ENCODE measurements at places on chromosomes 11 and 22. TPM values are rescaled to one million over a fixed set of nuclear protein-coding genes. Genes with fewer than 3 reads are reported as not detected.
A peak's percentile ranks its signal among the peaks of the same experiment; 100 is the strongest.

DNA sequence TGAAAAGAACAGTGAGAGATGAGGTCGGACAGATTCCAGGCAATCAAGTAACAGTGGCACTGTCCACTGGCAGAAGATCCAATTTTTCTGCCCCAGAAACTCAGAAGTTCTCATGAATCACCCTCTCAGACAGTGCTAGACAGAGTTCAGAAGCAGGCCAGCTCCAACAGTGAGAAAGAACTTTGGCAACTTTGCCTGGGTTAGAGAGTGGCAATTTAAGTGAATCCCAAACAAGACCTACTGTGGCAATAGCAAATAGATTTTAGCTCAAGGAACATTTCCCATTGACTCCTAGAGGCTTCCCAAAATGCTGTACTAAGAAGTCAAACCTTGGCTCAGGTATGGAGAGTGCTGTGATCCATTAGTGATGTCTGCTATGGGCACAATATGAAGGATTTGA is 12.3 kb downstream of the CD44 start:
- DNase-seq, result no peak

DNA sequence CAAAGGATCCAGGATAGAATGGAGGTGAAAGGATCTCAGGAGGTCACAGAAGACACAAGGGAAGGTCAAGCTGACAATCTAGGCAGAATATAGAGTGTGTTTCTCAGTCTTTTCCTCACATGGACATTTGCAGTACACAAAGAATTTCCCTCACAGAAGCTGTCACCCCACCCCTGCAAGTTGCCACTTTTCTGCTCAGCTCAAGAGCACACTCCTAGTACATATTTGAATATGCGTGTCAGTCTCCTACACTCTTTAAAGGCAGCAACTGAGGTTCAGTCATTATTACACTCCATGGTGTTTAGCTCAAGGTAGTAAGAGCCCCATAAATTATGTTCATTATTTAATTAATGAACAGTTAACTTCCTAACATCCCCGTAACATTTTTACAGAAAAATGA is 59.1 kb downstream of the ETS1 start:
- DNase-seq, result no peak

GRCh38 chr11:76901144-76901543 is 40.4 kb downstream of the ACER3 start:
- no peak for DNase-seq

GRCh38 chr22:29674121-29674520 is 45.7 kb upstream of the CABP7 start:
- DNase-seq, result no peak

GRCh38 chr11:88831303-88831890 is 234.4 kb downstream of the GRM5 start:
- no peak for DNase-seq

DNA sequence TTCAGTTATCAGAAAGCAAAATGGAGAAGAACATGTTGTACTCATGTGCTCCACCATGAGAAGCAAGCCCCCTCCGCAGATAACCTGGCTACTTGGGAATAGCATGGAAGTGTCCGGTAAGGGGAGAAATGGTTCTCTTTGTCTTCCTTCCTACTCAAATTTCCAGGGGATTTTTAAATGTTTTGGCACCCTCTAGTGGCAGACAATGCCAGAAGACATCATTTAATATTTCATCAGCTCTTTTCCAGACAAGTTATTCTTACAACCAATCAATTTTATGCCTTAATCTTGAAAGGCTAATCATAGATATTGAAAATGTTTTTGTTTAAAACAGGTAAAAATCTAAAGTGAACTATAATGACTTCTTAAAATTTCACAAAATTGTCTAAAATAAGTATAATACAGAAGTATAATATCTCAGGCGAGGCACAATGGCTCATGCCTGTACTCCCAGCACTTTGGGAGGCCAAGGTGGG is 15.7 kb downstream of the CRTAM start:
- DNase-seq, result no peak

- peak; percentile 17 for DNase-seq
Observed at GRCh38 chr11:134557571-134558257, 145.7 kb upstream of the B3GAT1 start.

- no peak for DNase-seq
Observed at GRCh38 chr11:37141707-37142106, 543.7 kb upstream of the RAG2 start.

DNA sequence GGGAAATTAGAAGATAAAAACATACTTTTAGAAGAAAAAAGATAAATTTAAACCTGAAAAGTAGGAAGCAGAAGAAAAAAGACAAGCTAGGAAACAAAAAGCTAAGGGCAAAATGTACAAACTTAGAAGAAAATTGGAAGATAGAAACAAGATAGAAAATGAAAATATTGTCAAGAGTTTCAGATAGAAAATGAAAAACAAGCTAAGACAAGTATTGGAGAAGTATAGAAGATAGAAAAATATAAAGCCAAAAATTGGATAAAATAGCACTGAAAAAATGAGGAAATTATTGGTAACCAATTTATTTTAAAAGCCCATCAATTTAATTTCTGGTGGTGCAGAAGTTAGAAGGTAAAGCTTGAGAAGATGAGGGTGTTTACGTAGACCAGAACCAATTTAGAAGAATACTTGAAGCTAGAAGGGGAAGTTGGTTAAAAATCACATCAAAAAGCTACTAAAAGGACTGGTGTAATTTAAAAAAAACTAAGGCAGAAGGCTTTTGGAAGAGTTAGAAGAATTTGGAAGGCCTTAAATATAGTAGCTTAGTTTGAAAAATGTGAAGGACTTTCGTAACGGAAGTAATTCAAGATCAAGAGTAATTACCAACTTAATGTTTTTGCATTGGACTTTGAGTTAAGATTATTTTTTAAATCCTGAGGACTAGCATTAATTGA is 1.0 kb downstream of the MALAT1 start:
- no peak for DNase-seq

DNA sequence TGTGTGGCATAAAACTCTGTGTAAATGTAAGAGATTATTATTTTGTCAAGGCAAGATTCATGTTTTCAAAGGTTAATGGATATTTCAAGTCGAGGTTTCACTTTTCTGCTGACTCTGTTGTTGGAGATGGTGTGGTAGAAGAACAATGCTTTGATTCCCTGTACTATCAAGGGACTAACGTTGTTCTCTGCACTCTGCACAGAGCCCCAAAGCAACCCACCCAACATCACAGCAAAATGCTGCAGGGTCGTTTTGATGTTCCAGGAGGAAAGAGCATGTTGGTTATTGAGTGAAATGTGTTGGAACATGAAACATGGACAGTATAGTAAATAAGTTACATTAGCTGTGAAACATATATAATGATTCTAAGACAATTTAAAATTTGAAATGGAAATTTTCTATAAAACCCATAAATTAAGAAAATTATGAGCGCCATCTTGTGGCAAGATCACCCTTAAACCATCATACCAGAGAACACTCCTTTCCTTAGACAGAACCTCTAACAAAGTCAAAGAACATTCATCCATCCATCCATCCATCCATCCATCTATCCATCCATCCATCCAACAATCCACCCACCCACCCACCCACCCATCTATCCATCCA is 164.4 kb upstream of the ZBED5 start:
- no peak for DNase-seq

DNA sequence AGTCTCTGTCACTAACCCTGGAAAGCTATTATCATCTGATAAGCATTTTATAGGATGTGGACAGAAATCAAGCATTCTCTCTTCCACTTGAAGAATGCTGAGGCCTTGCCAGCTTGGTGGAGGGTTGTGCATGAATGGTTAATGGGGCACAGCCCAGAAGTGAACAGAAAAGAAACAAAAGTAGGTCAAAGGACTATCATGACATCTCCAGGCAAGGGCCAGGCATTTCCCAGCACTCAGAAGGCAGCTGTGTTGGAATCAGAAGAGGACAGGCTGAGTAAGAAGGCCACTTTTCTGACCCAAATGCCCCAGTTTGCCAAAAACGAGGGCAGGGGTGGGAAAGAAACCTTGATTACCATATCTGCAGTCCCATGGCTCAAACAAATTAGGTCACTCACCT is 12.4 kb downstream of the TENM4 start:
- DNase-seq, result no peak

Gene CCDC83
- total RNA-seq, result not detected

Gene SCGB2A2
- total RNA-seq, result not detected

Gene GUCY1A2
- total RNA-seq, result 31.1 TPM

Gene FAM83F
- total RNA-seq, result 0.35 TPM

Gene DERL3
- 3.8 TPM for total RNA-seq

All from upper lobe of right lung (tissue), 1 donor.